ENCODE measurements at places on chromosomes 12 and 14.
A peak's percentile ranks its signal among the peaks of the same experiment; 100 is the strongest.

- no peak for DNase-seq
Observed at GRCh38 chr12:117890644-117891043, 78.1 kb downstream of the KSR2 start.

- no peak for DNase-seq
Observed at GRCh38 chr12:107597695-107598410, 87.7 kb upstream of the PWP1 start.

DNA sequence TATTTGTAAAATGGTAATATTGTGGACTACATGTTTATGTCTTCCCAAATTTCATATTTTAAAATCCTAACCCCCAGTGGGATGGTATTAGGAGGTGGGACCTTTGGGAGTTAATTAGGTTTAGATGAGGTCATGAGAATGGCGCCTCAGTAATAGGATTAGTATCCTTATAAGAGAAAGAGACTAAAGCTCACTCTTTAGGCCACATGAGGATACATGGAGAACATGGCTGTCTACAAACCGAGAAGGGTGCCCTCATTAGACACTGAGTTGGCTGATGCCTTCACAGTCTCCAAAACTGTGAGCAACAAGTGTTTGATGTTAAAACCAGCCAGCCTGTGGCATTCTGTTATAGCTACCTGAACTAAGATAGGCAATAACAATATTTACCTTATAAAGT, 58.3 kb upstream of the OTOGL start:
- DNase-seq = no peak

DNA sequence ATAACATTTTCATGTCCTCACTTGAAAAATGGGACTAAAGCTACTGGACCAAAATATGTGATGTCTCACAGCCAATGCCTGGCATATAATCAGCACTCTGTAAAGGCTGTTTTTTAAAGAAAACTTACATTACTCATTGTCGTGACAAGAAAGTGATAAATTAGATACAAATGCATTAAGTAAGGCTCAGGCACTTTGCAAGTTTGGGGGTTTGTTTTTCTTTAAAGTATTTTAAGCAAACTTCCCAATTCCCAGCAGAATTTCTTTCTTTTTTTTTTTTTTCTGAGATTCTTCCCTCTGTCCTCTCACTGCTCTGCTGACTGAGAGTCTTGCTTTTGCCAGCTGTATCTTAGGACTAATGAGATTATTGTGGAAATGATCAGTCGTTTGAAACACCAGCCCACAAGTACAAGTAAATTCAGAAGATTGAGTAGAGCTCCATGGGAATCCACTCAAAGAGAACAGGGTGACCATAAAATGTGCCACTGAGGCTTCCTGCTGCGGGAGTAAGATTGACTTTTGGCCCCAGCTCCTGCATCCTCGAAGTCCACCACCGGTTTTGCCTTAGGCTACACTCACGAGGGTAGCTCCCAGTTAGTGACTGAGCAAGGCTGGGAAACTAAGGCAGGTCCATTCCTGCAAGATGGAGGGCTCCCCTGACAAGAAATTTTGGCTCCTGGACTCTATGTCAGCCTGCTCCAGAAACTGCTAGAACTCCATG, 82.8 kb downstream of the TMTC1 start:
- DNase-seq = peak; percentile 30

GRCh38 chr12:19485240-19485639, 45.9 kb downstream of the AEBP2 start:
- DNase-seq = no peak

DNA sequence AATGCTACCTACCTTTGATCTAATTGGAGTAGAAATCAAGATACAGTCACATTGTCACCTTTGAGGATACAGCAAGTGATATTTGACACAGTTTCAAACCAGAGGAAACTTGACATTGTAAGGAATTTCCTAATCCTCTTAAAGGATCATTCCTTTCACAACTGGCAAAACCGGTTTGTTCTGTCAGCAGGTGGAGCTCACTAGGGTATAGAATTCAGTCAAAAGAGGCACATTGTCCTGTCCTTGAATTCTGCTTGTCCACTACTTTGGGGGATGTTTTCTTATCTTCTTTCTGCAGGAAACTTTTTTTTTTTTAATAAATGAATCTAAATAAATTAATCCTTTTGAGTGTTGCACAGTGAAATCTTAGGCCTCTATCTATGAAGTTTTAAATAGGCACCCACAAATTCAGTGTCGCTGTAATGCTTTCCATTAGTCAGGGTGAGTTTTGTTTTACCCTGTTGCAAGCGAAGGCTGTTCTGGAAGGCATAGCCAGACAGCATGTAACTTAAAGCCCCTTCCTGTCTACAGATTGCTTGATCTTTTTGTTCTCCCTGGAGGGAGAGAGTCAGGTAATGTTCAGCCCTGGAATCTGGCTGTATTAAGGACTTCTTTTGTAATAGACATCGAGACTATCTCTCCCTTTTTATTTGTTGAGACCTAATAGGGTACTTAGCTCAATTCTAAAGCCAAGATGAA, 285.0 kb upstream of the RGS6 start:
- DNase-seq = no peak

- peak; percentile 15 for DNase-seq
Observed at GRCh38 chr12:19191089-19191488, 61.6 kb downstream of the PLEKHA5 start.
